ENCODE measurements at places on chromosomes 4 and X.

DNA sequence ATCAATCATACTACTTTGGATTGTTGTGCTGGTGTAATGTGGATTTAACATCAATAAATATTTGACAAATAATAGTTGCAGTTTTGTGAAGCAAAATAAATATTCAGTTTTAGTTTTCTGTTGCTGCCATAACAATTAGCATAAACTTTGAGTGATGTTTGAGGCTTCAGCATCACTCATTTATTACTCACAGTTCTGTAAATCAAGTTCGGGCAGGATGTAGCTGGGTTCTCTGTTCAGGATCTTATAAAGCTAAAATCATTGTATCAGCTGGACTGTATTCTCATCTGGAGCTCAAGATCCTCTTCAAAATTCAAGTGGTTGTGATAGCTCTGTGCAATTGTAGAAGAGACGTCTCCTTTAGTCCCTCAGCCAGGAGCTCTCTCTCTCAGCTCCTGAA, 81.7 kb downstream of the CBR4 start:
- no peak for DNase-seq

DNA sequence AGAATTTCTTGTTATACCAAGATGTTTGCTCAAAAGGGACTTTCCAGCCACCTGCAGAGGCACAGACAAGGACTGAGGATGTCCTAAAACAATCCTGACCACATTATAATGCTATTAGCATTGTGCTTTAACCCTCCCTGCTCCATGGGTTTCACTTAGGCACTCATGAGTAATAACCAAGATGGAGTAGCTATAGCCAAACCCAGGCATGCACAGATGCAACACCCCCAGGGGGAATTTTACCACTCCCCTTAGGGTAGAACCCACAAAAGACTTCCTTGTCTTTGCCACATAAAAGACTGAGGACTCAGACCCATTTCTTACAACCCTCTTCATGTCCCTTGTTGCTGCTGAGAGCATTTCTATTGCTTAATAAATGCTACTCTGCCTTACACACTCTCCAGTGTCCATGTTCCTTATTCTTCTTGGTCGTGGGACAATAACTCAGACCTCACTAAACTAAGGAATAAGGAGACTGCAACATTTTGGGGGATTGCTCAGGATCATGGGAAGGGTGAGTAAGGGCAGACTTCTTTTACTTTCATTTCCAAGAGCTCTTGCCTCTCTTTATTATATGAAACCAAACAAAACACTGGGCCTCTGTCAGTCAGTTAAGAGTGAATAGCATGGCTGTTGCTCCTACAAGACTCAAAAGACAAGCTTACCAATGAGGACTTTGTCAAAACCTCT, 103.5 kb downstream of the TECRL start:
- DNase-seq: no peak

GRCh38 chr4:127501103-127501502, 131.7 kb upstream of the INTU start:
- no peak for DNase-seq

- no peak for DNase-seq
Observed at GRCh38 chr4:62816566-62816965, 1592.7 kb downstream of the TECRL start.

DNA sequence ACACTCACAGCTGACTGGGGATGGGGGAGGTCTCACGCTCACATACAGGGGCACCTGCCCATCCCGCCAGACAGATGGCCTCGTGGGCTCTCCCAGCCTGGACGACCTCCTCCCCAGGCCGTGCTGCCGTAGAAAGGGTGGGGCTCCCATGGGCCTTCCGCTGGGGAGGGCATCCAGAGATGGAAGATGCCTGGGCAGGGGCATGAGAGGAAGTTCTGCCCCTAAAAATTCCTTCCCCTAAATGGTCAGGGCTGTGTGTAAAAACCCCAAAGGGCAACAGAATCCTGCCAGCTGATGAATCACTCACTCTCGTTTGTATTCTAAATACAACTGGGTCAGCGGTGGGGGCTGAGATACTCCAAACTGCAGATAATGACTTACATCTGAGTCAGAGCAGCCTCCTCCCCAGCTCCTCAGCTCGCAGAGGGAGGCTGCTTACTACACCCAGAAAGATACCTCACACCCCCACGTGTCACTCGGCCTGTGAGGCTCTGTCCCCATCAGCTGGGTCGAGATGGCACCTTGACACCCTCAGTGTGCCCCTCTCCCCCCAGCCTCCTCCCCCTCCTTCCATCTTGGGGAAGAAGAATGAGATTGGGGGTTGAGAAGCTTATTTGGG, 10.1 kb downstream of the WDR1 start:
- DNase-seq: no peak

DNA sequence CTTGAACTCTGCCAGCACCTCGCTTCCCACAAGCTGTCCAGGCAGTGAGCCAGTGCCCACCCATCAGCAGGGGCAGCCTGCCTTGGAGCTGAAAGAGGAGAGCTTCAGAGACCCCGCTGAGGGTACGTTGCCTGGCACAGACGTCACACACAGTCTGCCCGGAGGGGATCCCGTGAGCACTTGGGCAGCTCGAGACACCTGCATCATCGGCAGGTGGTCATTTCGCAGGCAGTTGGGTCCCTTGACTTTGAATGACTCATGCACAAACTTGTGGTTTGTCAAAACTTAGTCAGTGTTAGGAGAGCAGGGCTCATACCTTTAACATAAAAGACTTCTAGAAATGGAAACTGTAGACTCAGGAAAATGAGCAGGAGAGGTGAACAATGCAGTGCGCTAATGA, 9.9 kb downstream of the TACC3 start:
- DNase-seq: no peak

DNA sequence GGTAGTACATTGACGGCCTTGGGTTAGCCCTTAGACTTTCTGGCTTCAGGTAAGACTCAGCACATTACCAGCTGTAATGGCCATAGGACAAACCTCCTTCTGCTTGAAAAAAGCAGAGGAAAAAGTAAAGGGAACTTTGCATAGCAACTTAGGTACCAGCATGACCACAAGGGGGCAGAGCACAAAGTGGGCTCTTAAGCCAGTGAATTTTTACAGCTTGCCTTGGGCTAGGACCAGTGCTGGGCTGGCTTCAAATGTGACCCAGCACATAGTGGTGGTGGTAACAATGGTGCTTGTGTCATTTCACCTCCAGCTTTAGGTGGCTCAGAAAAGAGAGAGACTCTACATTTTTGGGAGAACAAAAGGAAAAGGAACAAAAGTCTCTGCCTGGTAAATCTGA, 66.1 kb downstream of the KLHL4 start:
- DNase-seq: no peak

DNA sequence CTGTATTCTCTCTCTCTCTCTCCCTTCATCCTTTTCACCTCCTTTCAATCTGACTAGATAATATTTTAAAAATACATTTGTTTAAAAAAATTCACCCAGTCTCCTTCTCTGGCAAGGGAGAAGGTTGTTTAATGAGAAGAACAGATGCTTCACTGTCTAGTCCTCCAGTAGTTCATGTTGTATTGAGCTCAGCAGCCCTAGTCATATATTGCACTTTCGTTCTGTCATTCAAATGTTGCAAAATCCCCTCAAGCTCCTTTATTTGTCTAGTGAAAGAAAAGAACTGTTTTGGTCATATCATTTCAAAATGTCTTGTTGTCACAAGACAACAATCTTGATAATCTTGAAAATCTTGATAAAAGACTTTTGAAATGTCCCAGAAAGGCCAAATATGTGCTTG, 248.0 kb downstream of the GALNTL6 start:
- no peak for DNase-seq

DNA sequence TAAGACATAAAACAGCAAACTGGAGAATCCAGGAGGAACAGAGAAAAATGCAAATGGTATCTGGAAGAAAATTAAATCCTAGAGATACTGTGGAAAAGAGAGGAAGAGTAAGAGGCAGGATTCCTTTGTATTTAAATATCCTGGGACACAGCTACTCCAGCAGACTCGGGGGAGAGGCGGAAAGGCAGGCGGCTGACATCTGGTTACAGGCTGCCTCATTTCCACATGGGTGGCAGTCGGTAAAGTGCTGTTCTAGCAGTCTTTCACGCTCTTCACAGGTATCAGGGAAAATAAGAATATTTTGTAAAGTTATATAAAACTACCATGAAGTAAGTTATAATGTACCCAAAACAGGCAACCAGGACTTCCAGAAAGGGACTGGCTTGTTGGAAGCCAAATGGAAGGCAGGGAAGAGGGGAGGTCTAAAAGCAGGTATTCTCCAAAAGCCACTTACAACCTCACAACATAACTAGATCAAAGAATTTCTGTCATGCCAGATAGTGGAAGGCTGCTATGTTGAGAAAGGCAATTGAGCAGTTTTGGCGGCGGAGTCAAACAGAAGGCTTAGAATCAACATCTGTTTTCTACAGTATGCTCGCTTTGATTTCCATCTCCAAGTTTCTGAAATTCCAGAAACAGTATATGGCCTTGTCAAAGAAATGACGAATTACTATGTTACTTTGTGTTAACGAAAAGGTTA, 1.3 kb upstream of the TIGD2 start:
- no peak for DNase-seq

GRCh38 chr4:39435659-39436563, 22.8 kb downstream of the RPL9 start:
- DNase-seq: no peak

GRCh38 chr4:41835321-41835995, 86.9 kb upstream of the PHOX2B start:
- DNase-seq: no peak

GRCh38 chrX:100600758-100601157, 16.0 kb downstream of the TNMD start:
- DNase-seq: no peak

Measured in NCI-H1436 (cell line).